LoVo (cell line): ENCODE measurements at places on chromosomes 3 and 15.
A peak's percentile ranks its signal among the peaks of the same experiment; 100 is the strongest.

DNA sequence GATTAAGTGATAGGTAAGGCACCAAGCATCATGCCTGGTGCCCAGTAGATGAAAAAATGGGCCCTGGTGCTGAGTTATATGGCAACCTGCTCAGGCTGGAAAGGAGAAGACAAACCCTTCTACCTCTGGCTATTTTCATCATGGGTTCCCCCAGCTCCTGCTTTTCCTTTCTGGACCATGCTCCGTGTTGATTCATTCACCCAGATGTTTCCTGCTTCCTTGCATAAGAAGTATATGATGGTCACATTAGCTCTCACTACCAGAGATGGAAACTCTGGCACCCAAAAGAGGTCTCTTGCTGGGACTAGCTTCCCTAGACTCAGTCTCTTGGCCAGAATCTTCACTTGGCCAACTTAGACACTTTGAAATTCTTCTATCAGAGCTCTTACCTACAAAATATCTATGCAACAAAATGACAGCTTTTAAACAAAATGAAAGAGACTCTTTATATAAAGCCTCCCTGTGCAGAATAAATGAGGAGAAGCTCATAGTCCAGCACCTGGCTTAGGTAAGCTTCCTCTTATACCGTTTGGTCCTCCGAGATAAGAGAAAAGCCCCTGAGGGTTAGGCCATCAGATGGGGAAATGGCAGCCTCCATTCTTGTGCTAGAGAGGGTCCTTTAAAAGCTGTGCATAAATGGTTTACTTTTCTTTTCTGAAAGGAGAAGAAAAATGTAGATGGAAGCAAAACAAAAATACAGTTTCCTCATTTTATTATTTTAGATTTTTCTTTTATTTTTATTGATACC, 46.8 kb upstream of the MCF2L2 start:
- DNase-seq = no peak

DNA sequence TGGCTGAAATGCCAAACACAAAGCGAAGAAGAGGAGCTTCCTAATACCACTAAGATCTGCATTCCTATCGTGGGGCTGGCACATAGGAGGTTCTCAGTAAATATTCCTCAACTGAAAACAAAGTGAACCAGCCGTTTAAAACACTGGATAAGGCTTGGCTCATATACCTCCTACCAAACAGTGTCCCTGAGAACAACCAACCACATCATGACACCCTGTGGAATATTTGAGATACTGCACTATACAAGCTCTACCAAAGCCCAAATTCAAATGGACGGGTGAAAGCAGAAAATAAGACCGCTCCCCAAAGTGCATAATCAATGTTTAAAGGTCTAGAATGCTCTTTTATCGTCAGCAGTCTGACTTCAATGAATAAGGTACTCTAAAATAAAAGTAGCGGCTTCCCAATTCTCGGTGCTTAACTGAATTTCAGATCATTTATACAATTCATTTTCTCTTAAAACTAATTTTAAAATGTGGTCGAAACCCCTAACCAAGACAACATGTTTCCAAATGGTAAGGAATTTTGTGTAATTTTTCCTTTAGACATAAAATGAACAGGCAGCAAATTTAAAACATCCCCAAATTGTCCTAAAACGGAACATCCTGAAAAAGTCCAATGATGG, 425.8 kb downstream of the ERC2 start:
- DNase-seq = peak; percentile 9

DNA sequence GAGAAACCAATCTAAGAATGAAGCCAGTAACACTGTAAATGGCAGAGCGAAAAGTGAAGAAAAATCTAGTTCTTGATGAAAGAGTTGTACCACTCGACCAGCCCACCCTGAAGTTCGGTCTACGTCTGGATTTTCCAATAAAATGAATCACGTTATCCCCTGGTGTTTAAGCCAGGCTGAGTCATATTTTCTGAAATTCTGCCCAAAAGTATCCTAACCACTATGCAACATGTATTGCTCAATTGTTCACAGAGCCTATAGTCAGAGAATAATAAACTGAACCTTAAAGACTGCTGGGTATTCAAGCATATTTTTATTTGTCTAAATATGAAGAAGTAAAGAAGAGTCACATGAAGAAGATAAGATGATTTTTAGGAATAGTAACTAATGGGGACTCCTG, 245.7 kb downstream of the FGF12 start:
- DNase-seq = no peak

DNA sequence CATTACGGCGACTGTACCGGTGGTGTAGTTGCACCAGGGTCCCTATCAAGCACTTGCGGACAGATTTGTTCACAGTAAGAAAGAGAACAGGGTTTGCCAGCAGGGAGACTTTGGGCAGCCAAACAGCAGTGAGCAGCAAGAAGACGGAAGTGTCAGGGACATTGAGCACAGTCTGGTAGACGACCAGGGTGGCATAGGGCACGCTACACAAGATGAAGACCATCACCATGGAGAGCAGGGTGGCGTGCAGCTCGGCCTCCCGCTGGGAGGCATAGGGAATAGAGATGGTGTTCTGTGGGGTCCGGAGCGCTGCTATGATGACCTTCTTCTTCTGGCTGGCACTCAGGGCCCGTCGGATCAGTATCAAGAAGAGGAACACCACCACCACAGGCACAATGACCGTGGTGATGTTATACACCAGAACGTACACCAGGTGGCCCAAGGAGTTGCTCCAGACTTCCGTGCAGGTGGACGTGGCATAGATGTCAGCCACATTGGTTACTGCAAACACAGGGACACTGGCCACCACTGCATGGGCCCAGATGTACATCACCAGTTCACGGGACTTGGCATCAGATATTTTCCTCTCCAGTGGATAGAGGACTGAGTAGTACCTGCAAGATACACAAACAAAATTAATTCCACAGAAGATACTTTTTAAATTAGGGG, 19.1 kb upstream of the FSIP1 start:
- peak; percentile 42 for DNase-seq

GRCh38 chr3:35789042-35789831, 149.9 kb downstream of the ARPP21 start:
- no peak for DNase-seq

DNA sequence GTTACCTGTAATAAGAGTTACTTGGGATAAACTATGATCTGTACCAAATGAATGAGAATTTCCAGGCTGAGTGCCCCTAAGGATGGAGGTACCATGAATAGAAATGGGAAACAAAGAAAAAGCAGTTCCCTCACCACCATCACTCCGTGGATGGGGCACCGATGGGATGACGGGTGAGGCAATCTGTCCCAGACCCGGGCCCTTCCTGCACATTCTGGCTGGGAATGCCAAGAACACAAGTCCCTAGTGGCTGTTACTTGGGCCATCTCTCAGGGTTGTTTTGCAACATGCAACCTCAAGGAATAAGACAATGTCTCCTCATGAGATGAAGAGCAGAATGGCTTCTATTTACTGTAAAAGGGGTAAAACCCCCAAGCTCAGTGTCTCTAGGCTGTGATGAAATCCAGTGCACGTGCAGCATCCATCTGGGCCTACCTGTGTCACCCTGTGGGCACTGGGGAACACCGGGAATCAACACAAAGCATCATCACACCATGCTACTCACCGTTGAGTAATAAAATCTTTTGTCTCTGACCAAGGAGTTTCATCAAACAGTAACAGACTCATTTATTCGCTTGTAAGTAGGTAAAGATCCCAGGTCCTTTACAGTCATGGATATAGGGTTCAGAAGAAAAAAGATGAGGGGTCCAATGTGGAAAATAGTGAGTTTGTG, 22.3 kb downstream of the GNB4 start:
- DNase-seq = no peak

DNA sequence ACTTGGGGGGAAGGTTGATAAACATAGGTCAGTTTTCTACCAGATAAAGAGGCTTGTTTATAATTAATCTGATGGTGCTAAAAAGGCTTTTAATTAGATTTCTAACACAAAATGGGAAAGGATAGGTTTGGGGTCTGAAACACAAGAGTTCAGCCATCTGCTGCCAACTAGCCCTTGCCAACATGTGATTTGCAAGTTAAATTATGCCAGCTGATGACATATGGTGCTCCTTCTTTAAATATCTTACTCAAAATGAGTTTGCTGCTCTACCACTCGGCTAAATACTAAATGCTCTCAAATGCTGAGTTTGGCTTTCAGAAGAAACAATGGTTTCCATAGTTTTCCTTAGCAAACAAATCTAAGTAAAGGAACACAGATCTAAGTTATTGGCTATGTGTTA, 557.8 kb upstream of the CCDC54 start:
- DNase-seq = no peak

- DNase-seq = no peak
Observed at GRCh38 chr3:195005759-195006510, 265.0 kb downstream of the XXYLT1 start.

- no peak for DNase-seq
Observed at GRCh38 chr3:14725564-14726440, 50.9 kb downstream of the C3orf20 start.

DNA sequence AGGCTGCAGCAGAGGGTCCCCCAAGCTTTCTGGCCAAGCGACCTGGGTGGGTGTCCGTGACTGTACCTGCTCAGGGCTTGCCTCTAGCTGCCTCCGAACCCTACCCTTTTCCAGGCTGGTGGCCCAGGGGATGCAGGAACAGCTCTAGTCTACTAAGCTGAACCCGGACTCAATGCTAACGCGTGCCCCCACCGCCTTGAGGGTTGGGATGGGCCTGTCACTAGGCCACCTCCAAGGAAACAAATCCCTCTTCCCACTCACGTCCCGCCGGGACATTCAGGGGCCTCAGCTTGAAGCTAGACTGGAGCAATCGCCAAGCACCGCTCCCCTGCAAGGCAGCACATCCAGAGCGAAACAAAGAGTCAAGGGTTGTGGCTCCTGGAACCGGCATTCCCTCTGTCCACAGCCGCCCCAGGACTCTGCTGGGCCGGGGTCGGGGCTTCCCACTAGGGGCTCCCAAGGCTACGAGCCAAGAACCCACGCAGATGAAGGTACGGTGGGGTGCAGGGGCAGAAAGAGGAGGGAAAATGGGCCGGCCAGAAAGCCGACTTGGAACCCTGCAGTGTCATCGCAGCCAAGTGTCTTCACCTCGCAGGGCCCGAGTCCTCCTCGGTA, 2.9 kb downstream of the FBXL22 start:
- peak; percentile 23 for DNase-seq

GRCh38 chr15:68984586-68984985, 29.9 kb upstream of the NOX5 start:
- DNase-seq = no peak

DNA sequence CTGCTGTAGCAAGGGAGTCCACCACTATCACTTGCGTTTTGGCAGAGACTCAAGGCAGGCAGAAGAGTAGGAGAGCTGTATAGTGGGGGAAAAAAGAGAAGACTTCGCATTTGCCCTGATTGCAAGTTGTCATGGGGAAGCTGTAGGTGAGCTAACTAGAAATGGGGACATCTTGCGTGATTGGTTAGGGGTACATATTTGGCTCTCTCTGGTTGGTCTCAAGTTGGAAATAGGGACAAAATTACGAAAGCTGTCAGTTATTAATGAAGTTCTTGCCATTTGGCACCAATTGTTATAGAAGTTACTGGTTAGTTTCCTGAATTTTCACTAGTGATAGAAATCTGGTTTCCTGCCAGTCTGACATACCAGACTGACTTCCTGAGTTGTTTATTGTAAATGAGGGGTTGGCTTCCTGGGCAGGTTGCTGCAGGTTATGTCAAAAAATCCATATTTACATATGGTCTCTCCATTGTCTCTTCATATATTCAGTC, 8.2 kb upstream of the SENP7 start:
- no peak for DNase-seq

- DNase-seq = no peak
Observed at GRCh38 chr3:122697952-122698620, 17.4 kb downstream of the PARP14 start.

DNA sequence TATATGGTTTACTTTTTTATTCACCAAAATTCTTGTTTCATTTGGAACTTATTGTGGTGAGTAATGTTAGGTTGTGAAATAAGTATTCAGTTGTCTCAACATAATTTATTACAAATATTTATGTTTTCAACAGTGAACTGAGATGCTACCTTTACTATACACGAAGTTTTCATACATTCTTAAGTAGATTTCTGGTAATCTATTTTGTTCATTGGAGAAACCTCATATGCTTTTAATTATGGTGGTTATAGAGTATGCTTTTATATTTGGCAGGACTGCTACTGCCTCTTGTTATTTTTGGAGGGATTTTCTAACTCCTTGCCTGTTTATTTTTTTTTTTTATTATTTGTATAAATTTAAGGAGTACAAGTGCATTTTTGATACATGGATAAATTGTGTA, 253.1 kb downstream of the NLGN1 start:
- DNase-seq = no peak

DNA sequence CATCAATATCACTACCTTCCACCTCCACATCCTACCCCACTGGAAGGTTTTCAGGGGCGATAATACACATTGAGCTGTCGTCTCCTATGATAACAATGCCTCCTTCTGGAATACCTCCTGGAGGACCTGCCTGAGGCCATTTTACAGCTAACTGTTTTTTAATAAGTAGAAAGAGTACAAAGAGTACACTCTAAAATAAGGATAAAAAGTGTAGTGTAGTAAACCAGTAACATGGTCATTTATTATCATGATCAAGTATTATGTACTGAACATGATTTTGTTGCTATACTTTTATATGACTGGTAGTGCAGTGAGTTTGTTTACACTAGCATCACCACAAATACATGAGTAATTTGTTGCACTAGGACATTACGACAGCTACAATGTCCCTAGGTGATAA, 46.6 kb upstream of the SSR3 start:
- DNase-seq = no peak

- no peak for DNase-seq
Observed at GRCh38 chr3:10706740-10707399, 109.2 kb upstream of the SLC6A11 start.

GRCh38 chr3:62119139-62119538, 254.2 kb downstream of the FEZF2 start:
- no peak for DNase-seq

DNA sequence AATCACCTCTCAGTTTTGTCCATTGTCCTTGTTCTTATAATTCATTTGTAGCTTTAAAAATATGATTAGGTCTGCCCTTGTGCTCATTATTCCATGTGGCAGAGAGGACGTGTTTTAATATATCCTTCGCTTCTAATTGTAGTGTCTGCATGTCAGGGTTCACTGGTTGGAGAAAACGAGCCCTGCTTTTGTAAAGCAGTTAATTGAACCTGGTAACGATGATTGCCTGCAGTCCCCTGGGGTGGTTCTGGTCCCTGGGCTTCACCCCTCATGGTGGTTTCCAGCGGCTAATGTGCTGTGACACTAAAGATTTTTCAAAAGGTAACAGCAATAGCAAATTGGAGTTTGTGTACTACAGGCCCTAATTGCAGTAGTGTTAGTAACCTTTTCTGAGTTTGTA, 299.6 kb downstream of the CACNA2D3 start:
- no peak for DNase-seq

- DNase-seq = no peak
Observed at GRCh38 chr15:53115563-53115962, 325.4 kb upstream of the ONECUT1 start.

DNA sequence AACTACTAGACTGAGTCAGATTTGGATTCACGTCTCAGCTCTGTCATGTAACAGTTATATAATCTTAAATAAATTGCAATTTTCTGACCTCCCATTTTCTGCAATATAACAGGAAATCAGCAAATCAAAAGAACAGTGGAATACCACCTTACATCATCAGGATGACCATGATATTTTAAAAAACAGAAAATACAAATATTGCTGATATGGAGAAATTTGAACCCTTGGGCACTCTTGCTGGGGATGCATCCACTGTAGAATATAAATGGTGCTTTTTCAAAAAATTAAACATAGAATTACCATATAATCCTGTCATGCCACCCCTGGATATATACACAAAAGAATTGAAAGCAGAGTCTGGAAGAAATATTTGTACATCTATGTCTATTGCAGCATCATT, 982.5 kb downstream of the TBL1XR1 start:
- no peak for DNase-seq

GRCh38 chr15:40150163-40150925, 10.5 kb upstream of the BUB1B start:
- DNase-seq = peak; percentile 65
